Mucosa of descending colon (tissue), 3 donors: ENCODE measurements at places on chromosomes 5 and 9. TPM values are rescaled to one million over a fixed set of nuclear protein-coding genes. Genes with fewer than 3 reads are reported as not detected.
A peak's percentile ranks its signal among the peaks of the same experiment; 100 is the strongest.

DNA sequence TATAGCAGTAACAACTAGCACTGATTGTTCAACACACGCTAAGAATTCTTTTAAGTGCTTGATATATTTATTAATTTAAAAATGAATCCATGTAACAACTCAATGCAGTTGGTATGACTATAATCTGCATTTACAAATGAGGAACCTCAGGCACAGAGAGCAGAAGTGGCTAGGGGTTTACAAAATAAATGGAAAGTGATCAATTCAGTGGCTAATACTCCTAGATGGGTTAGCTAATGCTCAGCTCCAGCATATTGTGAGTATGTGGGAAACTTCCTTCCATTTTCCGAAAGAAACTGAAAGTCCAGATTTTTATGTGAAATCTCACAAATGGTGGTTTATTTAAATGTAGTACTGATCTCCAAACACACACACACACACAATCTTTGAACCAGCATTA, 128.0 kb downstream of the RFX3 start:
- DNase-seq = no peak

DCTN3 gene
- 64.7 TPM for total RNA-seq

SLC25A2 gene
- total RNA-seq = 1.7 TPM

DNA sequence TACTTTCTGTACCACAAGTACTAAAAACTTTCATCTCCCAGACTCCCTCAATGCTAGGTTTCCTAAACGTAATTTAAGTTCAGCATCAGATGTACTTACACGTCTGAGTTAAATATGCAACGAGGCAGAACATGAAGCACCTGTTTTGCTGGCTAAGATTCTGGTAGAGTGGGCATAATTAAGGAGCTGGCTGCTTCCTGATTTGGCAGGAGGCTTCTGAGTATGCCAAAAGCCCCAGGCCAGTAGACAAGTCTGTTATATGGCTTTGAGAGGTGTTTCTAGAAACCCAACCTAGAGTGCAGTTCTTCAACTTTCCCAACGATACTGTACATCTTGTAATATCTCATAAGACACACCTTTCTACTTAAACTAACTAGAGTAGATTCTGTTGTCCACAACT, 13.6 kb downstream of the TICAM2 start:
- DNase-seq = no peak

GRCh38 chr5:22699319-22699718, 153.8 kb downstream of the CDH12 start:
- no peak for DNase-seq

DNA sequence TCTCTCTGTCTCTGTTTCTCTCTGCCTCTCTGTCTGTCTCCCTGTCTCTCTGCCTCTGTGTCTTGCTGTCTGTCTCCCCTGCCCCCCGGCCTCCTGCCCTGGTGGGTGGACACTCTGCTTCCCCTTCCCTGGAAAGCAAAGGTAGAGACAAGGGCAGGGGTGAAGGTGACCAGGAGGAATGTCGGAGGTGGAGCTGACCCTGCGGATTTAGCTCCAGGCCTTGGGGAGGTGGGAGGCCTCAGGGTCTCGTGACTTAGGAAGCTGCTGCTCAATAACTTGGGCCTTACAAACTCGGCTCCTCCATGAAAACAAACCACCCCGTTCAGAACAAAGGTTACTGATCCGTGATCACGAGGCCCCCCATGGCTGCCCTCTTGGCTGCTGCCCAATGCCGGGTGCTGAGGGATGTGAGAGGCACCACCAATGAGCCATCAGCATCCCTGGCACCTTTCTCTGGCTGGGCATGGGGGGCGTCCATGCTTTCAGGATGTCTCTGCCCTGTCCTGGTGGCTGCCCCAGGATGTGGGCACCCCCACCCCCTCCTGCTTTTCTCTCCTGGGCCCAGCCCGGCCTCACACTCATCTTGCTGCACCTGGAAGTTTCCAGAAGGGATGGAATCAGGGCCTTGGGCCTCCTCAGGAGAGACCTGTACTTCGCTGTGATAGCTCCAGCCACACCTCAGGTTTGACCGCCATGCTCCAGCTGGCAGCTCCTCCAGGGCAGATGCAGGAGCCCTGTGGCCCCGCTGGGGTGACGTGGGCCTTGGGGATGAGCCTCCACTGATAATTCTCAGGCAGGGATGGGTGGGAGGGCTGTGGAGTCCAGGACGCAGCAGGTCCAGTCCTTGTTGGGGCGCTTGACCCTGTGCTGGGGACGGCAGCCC, 14.8 kb upstream of the SLC6A19 start:
- peak; percentile 31 for DNase-seq

CD180 gene
- 0.87 TPM for total RNA-seq

GRCh38 chr5:17373406-17373805, 124.6 kb upstream of the TAF11L2 start:
- DNase-seq = no peak

- no peak for DNase-seq
Measured at GRCh38 chr5:68274847-68275651, 59.5 kb downstream of the PIK3R1 start.

DNA sequence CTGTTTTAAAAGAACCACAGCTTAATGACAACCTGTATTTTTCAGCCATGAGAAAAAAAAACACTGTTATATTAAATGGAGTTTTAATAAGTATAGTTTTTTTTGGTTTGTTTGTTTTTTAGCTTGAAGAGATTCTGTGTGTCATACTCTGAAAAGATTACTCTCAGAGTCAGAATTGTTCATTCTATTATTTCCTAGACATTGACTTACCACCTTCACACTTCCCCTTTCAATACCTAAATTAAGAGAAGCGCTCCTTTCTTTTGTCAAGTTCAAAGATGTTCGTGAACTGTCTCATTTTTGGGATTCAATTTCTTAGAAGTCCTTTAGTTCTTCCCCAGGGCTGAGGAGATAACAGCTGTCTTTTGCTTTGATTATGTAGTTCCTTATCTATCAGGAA, 1201.6 kb upstream of the NUDT12 start:
- DNase-seq = no peak

DNA sequence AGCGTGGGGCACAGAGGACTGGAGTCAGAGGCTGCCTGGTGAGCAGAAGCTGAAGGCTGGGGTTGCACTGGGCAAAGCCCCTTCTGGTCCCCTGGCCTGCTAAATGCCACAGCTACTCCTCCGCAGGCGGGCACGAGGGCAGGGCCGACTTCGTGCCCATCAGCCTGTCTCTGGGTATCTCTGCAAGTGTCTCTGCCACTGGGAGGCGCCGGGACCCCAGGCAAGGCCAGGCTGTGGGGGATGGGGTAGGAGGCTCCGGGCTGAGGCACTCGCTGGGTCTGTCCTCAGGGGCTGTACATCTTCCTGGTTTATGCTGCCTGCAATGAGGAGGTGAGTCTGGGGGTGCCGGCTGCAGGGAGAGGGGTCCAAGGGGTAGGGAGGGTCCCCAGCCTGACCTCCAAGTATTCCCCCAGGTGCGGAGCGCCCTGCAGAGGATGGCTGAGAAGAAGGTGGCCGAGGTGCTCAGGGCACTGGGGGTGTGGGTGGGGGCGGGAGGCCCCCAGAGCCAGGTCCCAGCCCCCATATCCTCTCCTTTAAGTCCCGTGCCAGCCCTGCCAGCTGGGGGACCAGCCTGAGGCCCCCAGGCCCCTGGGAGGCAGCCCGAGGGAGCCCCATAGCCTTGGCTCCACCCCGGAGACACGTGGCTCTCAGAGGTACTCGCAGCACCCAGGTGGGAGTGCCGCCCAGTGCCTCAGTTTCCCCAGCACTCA, 25.1 kb downstream of the ADGRD2 start:
- DNase-seq = no peak
